ENCODE measurements at places on chromosomes 6 and 20.

- no peak for DNase-seq
Measured at GRCh38 chr6:71707059-71707458, 179.3 kb upstream of the RIMS1 start.

- DNase-seq, result no peak
Measured at GRCh38 chr6:125219361-125219895, 65.9 kb downstream of the TPD52L1 start.

- DNase-seq, result no peak
Measured at GRCh38 chr6:25217302-25217701, 61.9 kb upstream of the CARMIL1 start.

GRCh38 chr6:32940656-32941213 is at the start of gene HLA-DMB:
TSS of gene HLA-DMB (minus strand) at chr6:32941028. CDS start at chr6:32940807, 221 bp downstream.
- no peak for DNase-seq

DNA sequence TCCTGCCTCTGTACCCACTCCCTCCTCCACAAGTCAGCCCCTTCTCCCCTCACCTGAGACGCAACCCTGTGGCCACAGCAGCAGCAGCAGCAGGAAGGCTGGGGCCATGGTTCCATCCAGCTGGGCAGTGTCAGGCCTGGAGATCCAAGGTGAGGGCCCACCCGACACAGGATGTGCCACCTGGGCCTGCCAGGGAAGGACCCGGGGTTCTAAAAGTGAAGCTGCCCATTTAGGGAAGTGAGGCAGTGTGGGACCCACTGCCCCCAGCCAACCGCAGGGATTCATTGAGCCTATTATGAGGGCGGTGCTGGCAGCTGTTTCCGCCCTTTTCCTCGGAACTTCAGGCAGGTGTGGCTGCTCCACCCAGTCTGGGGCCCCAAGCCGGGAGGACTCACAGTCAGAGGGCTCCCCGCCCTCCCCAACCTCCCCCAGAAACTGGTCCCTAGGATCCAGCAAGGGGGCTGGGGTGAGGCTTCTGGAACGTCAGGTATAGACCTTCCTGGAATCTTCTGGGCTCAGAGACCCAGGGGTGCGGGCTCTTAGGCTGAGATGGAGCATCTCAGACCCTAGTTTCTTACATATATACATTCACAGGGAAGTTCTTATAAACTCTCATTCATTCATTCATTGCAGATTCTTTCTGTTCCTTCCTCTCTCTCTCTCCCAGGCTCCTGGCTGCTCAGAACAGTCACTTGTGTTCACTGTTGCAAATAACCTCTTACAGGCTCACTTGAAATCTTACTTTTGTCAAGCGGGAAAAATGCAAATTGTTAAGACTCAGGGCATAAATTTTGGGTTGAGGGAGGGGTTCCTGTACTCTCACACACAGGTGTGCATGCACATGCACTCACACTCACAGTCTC is at the start of gene TREML2:
Gene TREML2, minus strand, starts transcription at position 249 of the 863 bp plus-strand sequence. Its CDS starts 141 bp downstream, at position 108.
- DNase-seq, result no peak

- no peak for DNase-seq
Measured at GRCh38 chr20:34536798-34537394, 20.7 kb downstream of the DYNLRB1 start.

GRCh38 chr6:43454696-43455530 is 435 bp downstream of the DLK2 start:
- no peak for DNase-seq

GRCh38 chr6:131400054-131400778 is 172.8 kb upstream of the ARG1 start:
- no peak for DNase-seq

DNA sequence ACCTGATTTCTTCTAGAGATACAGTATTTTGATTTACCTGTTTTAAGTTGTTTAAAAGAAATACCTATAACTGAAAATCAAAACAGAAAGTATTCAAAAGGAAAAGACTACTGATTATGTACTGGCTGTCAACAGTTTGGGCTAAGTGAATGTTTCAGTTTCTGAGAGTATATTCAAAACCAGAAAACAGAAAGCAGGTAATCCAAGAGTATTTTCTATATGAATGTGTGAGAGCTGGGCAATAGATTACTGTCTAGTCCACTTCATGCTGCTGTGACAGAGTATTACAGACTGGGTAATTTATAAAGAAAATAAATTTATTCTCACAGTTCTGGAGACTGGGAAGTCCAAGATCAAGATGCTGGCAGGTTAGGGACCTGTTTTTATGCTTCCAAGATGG is 261.0 kb downstream of the ARHGAP18 start:
- DNase-seq, result no peak

DNA sequence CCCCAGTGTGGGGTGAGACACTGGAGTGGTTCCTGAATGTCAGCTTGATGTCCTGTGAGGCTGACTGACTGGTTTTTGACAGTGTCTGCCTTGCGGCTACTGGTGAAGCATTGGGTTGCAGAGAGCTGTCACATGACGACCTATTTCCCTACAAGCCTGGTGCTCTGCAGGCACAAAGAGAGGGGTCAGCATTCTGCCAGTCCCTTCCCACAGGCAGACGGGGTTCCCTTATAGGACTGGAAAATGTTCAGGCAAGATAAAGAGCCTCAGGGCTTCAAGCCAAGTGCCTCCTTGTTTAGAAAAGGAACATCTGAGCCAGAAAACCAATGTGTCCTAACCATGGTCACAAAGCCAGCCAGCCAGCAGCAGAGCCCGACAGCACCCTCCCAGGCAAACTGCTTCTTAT is 11.0 kb downstream of the LY86 start:
- no peak for DNase-seq

GRCh38 chr6:112307707-112308106 is 39.4 kb upstream of the RFPL4B start:
- no peak for DNase-seq

Measured in activated CD8-positive, alpha-beta memory T cell treated with anti-CD3 and anti-CD28 coated beads for 1 hour (primary cell).